ENCODE measurements at places on chromosomes 12 and 14.

DNA sequence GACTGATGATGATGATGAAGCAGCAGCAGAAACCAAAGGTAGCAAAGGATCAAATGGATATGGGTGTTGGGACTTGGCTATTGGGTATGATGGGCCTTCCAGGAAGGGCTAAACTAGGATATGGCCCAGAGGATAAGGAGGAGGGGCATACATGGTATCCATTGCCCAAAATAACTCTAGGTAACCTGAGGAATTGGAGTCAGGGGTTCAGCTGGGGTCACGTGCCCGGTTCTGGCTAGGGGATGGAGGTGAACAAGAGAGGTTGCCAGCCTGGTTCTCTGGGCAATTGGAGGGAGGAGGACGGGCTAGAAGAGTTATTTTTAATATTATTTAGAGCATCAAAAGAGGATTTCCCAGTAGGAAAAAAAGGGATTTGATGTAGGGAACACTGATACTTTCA is 2.7 kb upstream of the ANKRD52 start:
- DNase-seq: no peak

DNA sequence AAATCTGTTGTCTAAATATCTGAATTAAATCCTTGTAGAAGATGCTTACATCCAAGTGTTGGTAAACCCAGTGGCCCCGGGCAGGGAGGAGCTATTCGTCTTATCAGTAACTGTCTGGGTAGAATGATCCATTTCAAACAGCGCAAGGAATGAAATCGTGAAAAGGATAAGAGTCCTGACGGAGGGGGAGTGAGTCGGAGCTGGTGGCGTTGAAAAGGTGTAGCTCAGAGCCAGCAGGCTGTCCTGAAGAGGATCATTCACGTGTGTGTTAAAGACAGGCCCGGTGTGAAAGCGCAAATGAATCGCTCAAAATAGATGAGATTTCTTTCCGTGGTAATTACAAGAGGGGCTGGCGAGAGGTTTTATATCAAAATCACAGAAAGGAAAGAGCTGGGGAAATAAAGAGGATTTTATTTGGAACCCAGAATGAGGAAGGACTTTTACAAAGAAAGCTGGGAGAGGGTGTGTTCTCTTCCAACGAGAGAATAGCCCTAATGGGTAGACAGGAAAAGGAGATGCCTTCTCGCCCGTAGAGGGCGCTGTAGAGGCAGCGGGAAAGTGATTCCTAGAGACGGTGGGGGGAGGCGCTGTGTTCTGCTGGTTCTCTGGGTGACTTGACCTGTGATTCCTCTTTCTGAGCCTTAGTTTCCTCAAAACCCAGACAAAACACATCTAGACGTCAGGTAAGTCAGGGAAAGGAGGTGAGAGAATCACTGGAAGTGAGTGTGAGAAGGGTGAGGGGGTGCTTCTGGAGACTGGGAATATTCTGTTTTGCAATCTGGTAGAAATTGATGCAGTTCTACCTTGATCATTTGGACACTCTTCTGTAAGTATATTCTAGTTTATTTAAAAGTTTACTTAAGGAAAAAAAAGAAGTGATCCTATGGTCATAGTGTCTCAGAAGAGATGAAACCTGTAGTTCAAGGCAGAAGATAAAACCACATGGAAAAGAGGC is 39.3 kb downstream of the SRRM4 start:
- DNase-seq: no peak

DNA sequence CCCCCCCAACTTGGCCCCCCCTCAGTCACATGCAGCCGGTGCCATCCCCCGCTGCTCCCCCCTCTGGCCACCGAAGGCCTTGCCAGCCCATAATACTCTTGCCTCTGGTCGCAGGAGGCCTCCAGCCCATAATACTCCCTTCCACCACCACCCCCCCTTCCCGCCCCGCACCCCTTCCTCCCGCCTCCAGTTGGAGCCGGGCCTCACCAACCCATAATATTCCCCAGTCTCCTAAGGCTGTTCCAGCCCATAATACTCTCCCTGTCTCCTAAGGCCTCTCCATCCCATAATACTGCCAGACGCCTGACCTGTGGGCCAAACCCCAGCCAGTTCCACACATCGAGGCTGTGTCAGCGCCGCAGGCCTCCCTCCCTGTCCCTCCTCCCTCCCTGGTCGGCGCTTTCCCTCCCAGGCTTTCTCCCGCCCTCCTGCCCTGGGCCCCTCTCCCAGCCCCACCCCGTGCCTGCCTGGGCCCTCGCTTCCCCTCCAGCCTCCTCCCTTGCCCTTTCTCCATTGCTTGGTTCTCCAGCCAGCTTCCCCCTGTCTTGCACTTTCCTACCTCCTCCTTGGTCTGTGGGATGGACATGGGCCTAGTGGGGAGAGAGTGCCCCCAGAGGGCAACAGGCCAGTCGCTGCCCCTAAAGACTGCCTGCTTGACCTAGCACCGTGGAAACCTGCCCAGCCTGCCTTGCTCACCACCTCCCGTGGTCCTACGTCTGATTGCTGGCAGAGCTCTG is 6.8 kb upstream of the CHD4 start:
- peak; percentile 96 for DNase-seq

DNA sequence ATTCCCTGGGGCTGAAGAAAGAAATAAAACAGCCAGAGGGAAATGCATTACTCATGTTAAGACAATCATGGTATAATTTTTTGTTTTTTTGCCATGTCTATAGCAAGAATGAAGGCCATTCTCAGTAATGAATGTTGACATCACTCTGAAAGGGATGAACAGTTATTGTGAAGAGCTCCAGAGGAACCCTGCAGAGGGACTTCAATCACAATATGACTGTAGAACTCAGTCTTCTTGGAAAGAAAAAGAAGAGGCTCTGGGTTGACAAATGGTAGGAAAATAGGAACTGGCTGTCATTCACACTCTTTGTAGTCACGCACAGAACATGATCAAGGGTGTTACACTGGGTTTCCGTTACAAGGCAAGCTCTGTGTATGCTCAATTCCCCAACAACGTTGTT is 73.8 kb upstream of the DACT1 start:
- DNase-seq: no peak

- no peak for DNase-seq
Measured at GRCh38 chr14:104423701-104424405, 155.7 kb upstream of the C14orf180 start.

- DNase-seq: no peak
Measured at GRCh38 chr14:106021832-106022231, 495.4 kb downstream of the TMEM121 start.

DNA sequence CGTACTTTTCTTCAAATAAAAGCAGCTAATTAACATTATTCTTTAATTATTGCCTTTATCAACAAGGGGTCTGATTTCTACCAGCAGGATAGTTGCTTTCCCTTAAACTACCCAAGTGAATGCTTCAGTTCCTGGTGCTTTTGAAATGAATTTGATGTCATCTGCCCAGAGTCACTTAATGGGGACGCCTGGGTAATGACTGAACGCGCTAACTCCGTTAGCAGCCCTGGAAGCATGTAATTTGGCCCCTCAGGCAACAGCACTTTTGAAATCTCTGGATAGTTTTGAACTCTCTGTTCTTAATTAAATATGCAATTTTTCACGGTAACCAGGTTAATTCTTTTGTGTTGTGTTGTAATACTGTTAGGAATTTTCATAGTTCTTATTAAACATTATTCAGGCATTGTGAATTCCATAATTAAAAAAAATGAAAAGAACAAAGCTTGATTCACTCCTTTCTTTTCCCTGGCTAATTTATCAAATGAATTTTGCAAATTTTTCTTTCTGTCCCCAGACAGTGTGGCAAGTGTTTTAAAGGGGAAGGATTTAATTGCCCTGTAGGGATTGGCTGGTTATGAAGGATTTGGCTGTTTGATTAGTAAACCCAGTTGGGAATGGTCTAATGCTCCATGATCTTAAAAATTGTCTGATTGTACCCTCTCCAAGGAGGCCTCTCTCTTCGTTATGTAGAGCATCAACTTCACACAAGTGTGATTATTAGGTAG is 137.5 kb upstream of the MYL2 start:
- no peak for DNase-seq

GRCh38 chr12:89593233-89593632 is 67.4 kb upstream of the POC1B start:
- DNase-seq: no peak

DNA sequence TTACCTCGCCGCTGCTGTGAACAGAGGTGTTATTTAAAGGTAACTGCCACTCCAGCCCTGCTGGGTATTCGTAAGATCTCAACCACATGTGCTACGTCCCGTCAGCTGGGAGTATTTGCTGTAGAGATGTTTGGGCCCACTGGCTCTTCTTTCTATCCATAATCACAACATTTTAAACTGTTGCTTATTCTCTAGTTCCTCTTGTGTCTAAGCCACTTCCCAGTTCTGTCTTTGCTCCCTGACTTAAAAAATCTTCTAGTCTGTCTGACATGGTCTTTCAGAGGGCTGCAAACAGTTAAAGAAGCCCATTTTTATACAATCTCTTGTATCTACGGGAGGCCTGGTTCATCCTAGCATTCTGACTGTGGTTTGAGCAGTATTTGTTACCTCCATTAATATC is 33.2 kb upstream of the HELB start:
- DNase-seq: no peak
